ENCODE measurements at places on chromosomes 4 and X.

- no peak for DNase-seq
These were observed 108.3 kb downstream of the TBC1D19 start for GRCh38 chr4:26692014-26692726.

- DNase-seq = no peak
These were observed 90.3 kb downstream of the CRMP1 start for GRCh38 chr4:5802565-5802964.

DNA sequence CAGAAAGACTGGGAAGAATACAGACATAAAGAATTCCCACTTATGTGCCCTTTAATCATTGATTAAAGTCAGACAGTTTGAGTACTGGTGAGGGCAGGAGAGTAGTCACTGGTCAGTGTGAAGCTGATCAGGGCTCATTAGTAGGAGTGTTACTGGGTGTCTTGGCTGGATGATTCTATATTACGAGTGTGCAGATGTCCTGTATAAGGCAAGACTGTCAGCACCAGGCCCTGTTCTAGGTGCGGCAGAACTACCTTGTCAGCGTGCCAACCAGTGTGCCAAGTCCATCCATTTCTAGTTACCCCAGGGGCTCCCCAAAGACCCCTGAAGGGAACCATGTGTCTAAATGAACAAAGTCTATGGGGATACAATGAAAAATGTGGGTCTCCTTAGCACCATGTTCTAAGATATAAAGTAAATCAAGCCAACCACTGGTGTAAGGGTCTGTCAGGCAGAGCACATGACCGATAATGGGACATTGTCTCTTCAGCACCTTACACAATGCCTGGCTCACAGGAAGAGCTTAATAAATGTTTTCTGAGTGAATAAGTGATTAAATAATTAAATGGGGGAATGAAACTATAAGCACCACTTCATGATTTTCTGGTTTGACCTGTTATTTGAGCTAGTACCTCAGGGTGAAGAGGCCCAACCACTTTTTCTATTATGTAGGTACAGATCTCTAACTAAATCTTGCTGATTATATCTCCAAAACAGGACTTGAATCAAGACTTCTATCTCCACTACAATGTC lies 205.0 kb downstream of the CAMK2D start:
- no peak for DNase-seq

DNA sequence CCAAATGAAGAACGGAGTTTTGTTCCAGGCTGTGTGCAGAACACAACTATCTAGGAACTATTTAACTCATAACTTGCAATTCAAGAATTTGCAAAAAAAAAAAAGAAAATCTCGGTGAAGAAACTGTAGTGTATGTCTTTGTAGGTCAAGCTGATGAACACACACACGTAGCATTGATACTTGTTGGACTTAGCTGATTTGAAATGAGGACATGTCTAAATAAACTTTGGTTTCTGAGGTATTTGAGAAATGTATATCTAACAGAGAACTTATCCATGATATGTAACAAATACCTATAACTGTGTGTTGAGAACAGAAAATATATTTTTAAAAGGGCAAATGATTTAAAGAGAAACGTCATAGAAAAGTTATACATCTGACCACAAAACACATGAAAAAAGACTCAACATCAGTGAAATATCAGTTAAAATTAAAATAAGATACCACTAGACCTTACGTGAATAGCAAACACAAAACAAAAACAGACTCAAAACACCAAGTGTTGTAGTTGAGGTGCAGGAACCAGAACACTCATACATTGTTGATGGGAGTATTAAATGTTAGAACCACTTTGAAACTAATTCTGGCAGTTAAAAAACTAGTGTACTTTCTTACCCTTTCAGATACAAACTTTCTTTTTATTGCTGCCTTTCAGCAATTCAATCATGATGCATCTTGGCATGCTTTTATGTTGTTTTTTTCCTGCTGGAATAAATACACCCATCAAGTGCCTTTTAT lies 1535.8 kb upstream of the PCDH10 start:
- DNase-seq = no peak

- DNase-seq = no peak
These were observed 147.9 kb downstream of the LRBA start for GRCh38 chr4:150867148-150867547.

- no peak for DNase-seq
These were observed 283.6 kb downstream of the CFAP299 start for GRCh38 chr4:80619070-80619674.
